Heart left ventricle (tissue), 16 donors: ENCODE measurements at places on chromosomes 11 and 22. TPM values are rescaled to one million over a fixed set of nuclear protein-coding genes. Genes with fewer than 3 reads are reported as not detected.

- H3K27me3 ChIP-seq, result no peaks in the 10 kb centered on the region
- DNase-seq, result no peak
- H3K36me3 ChIP-seq, result peaks cover 40% of the 10 kb centered on the region
Observed at GRCh38 chr11:67586568-67587250, 3.1 kb downstream of the GSTP1 start.

GRCh38 chr11:10302744-10303557, 1.9 kb upstream of the ADM start:
- H3K4me1 ChIP-seq, result peaks cover 15% of the 10 kb centered on the region
- DNase-seq, result peak; percentile 89
- H3K36me3 ChIP-seq, result no peaks in the 10 kb centered on the region
- H3K27me3 ChIP-seq, result no peaks in the 10 kb centered on the region
- peak overlapping the region; percentile 72 for H3K4me3 ChIP-seq
- H3K27ac ChIP-seq, result peak overlapping the region; percentile 84

- no peak overlapping the region for H3K4me3 ChIP-seq
- DNase-seq, result no peak
- no peak overlapping the region for H3K27ac ChIP-seq
- no peaks in the 10 kb centered on the region for H3K36me3 ChIP-seq
- no peaks in the 10 kb centered on the region for H3K4me1 ChIP-seq
Observed at GRCh38 chr11:31960126-31960525, 130.7 kb upstream of the RCN1 start.

- H3K4me1 ChIP-seq, result peaks cover 22% of the 10 kb centered on the region
- H3K36me3 ChIP-seq, result no peaks in the 10 kb centered on the region
- no peak for DNase-seq
- no peak overlapping the region for H3K27ac ChIP-seq
- no peaks in the 10 kb centered on the region for H3K27me3 ChIP-seq
- no peak overlapping the region for H3K4me3 ChIP-seq
Observed at GRCh38 chr11:117319214-117319840, 3.3 kb upstream of the BACE1 start.

GRCh38 chr22:49502126-49502826, 325.4 kb downstream of the BRD1 start:
- no peak overlapping the region for H3K27ac ChIP-seq
- no peaks in the 10 kb centered on the region for H3K4me1 ChIP-seq
- no peaks in the 10 kb centered on the region for H3K36me3 ChIP-seq
- no peak overlapping the region for H3K4me3 ChIP-seq
- no peaks in the 10 kb centered on the region for H3K27me3 ChIP-seq

- peak overlapping the region; percentile 84 for H3K27ac ChIP-seq
- peaks cover 7% of the 10 kb centered on the region for H3K4me1 ChIP-seq
- H3K27me3 ChIP-seq, result no peaks in the 10 kb centered on the region
- DNase-seq, result no peak
- H3K36me3 ChIP-seq, result peaks cover 43% of the 10 kb centered on the region
Observed at GRCh38 chr11:119093942-119094815, 7.5 kb downstream of the DPAGT1 start.

- H3K27me3 ChIP-seq, result no peaks in the 10 kb centered on the region
- H3K27ac ChIP-seq, result no peak overlapping the region
- H3K36me3 ChIP-seq, result no peaks in the 10 kb centered on the region
- no peaks in the 10 kb centered on the region for H3K4me1 ChIP-seq
- DNase-seq, result no peak
Observed at GRCh38 chr22:35116817-35117216, 50.9 kb downstream of the ISX start.

- H3K36me3 ChIP-seq, result peaks cover 5% of the 10 kb centered on the region
- no peaks in the 10 kb centered on the region for H3K27me3 ChIP-seq
- no peak overlapping the region for H3K4me3 ChIP-seq
Observed at GRCh38 chr22:46905834-46906233, 143.4 kb downstream of the TBC1D22A start.

DNA sequence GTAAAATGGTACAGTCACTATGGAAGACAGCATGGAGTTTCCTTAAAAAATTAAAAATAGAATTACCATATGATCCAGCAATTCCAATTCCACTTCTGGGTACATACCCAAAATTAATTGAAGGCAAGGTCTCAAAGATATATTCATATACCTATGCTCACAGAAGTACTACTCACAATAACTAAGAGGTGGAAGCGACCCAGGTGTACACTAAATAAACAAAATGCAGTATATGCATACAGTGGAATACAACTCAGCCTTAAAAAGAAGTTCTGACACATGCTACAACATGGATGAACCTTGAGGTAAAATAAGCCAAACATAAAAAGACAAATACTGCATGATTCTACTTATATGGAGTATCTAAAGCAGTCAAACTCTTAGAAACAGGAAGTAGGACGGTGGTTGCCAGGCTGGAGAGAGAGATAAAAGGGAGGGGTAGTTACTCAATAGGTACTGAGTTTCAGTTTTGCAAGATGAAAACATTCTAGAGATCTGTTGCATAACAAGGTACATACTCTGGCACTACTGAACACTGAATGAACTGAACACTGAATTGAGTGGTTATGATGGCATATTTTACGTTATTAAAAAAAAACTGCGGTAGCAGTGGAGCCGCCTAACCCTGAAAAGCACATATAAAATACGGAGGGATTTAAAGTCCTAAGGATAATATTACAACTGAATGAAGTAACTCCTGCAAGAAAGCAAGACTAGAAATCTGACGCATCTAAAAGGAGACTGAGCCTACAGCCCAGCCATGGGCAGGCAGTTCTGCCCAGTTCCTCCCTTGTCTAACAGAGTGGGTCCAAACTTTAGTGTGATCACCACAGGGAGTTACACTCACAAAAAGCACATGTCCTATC, 12.8 kb downstream of the DGCR2 start:
- H3K36me3 ChIP-seq, result no peaks in the 10 kb centered on the region
- H3K27me3 ChIP-seq, result no peaks in the 10 kb centered on the region
- DNase-seq, result no peak
- peaks cover 68% of the 10 kb centered on the region for H3K4me1 ChIP-seq
- H3K4me3 ChIP-seq, result no peak overlapping the region

DNA sequence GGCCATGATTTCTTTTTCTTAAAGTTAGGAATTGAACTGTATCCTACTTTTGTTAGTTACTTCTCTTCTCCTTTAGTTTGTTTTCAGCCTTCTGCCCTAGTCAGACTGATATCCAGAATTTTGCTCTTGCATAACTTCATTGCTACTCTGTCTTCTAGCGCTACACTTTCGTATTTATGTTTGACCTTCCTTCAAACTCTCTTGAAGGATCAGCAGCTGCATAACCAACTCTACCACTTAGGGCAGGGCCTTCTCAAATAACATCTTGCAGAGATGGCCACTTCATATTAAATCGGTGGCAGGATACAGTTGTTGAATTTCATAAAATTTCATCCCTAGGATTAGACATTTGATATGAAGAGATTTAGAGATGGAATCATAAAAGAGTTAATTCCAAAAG, 43.9 kb downstream of the KDM2A start:
- H3K36me3 ChIP-seq, result no peaks in the 10 kb centered on the region
- H3K27me3 ChIP-seq, result no peaks in the 10 kb centered on the region
- no peak overlapping the region for H3K4me3 ChIP-seq
- H3K27ac ChIP-seq, result no peak overlapping the region
- H3K4me1 ChIP-seq, result peaks cover 20% of the 10 kb centered on the region
- DNase-seq, result no peak

DNA sequence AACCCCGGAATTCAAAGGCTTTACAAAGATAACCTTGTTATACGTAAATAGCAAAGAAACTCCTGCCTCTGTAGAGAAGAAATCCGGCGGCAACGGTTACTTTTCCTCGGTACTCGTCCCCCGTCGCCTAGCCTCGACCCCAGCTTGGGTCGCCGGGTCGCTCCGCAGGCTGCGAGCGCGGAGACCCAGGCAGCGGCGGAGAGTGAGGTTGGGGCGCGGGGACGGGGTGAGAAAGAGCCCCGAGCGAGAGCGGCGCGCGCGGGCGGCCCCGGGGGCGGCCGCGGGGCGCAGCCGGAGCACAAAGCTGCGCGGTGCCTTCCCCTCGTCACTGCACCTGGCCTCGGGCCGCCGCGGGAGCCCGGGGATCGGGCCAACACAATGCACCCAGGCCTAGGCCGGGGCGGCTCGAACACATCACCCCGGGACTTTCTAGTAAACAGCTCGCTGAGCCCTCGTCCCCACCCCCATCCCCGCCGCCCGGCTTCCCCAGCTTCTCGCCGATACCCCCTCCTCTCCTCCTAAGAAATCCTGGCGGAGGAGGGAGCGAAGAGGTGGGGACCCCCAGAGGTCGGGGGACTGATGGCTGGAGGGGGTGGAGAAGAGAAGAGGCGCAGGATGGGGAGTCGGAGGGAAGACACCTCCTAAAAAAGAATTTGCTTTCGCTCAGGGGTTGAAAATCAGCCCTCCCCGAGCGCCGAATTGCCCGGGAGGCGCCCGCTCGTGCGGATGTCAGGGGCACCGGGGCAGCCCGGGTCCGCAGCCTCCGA, 845 bp downstream of the MPPED2 start:
- peaks cover 5% of the 10 kb centered on the region for H3K4me1 ChIP-seq
- H3K4me3 ChIP-seq, result peak overlapping the region; percentile 95
- peak; percentile 57 for DNase-seq
- H3K27ac ChIP-seq, result peak overlapping the region; percentile 94
- no peaks in the 10 kb centered on the region for H3K27me3 ChIP-seq

GRCh38 chr22:30479981-30480380, 8.2 kb upstream of the SEC14L3 start:
- H3K27me3 ChIP-seq, result no peaks in the 10 kb centered on the region
- H3K36me3 ChIP-seq, result no peaks in the 10 kb centered on the region
- DNase-seq, result no peak
- no peaks in the 10 kb centered on the region for H3K4me1 ChIP-seq

DNA sequence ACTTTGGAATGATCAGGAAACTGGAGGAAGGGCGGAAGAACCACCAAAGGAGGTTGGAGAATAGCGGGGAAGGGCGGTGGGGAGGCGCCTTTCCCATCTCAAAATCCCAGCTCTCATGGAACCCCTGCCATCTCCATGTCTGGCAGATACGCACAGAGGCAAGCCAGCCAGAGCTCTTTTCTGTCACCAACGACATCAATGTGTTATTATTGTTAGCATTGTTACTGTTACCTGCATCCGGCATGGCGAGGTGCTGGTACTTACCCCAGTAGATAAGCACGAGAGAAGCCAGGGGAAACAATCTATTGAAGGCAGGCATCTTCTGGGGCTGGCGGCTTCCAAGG, 969 bp downstream of the SCN3B start:
- H3K27ac ChIP-seq, result no peak overlapping the region
- H3K36me3 ChIP-seq, result no peaks in the 10 kb centered on the region
- peaks cover 15% of the 10 kb centered on the region for H3K4me1 ChIP-seq
- no peaks in the 10 kb centered on the region for H3K27me3 ChIP-seq
- no peak for DNase-seq
- H3K4me3 ChIP-seq, result peak overlapping the region; percentile 66

DNA sequence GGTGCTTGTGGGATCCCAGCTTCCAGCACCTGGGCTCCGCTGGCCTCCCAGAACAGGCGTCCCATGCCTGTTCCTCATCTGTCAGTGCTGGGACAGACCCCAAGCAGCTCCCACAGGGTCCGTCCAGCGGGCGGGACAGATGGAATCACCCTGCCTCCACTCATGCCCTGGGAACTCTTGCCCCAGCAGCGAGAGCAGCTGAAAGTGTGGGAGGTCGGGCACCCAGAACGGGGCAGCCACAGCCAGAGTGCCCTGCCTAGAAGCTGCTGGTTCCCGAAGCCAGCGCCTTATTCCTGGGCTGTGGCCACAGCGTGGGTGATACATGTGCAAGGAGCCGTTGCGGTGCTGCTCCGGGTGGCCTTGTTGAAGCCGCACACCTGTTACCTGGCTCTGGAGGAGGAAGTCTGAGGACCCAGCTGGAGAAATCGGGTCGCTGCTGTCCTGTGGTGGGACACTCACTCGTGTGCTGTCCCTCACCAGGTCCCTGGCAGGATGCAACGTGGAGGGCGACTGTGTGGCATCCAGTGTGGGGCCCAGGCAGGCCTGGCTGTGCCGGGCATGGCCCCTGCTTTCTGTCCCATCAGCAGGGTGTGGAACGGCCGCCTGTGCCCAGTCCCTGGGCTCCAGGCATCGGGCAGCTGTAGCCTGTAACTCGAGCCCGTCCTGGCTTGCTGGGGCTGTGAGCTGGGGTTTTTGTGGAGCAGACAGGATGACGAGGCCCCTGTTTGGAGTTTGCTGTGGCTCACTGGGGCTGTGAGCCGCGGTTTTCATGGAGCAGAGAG, 16.2 kb downstream of the GRAMD4 start:
- no peaks in the 10 kb centered on the region for H3K36me3 ChIP-seq
- H3K27ac ChIP-seq, result no peak overlapping the region
- H3K4me3 ChIP-seq, result no peak overlapping the region
- H3K4me1 ChIP-seq, result no peaks in the 10 kb centered on the region

DNA sequence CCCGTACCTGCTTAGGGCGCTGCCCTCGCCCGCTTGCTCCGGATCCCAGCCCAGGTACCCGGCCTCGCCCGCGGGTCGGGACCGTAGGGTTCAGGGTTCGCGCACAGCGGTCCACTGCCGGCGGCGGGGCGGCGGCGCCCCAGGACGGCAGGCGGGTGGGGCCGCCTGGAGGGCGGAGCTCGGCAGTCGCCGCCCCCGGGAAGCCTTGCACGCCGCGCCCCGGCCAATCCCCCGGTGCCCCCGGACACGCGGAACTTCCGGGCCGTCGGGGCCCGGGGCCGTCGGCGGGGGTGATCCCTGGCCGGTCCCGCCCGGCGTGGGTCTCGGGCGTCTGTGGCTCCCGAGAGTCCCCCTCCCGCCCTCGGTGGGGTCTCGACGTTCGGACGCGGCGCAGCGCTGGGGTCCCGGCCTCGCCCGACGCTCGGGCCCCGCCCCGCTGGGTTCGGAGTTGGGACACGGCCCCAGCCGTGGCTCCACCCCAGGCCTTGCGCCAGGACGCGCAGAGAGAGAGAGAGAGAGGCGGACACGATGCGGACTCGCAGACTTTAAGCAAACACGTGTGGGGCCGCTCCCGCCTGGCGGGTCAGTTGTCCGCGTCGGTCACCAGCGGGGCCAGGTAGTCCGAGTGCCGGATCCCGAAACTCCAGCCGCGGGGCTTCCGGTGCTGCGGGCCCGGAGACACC, at the start of gene TYMP:
Gene TYMP (minus strand): TSS at position 116 of the 683 bp plus-strand sequence. CDS start 303 bp downstream, outside the sequence.
- peaks cover 7% of the 10 kb centered on the region for H3K27me3 ChIP-seq
- DNase-seq, result peak; percentile 91
- H3K27ac ChIP-seq, result peak within 1 kb of the TSS; percentile 89
- H3K4me3 ChIP-seq, result peak within 1 kb of the TSS; percentile 65
- peaks cover 20% of the 10 kb centered on the region for H3K4me1 ChIP-seq

Gene IGLL5
- total RNA-seq, result not detected

Gene TMEM86A
- total RNA-seq, result 2.3 TPM

Gene CDKN1C
- 33.4 TPM for total RNA-seq

Gene OR4D11
- total RNA-seq, result not detected

Gene FAM180B
- 0.50 TPM for total RNA-seq

Gene DAGLA
- 4.8 TPM for total RNA-seq
